Testis (tissue), 5 donors: ENCODE measurements at places on chromosomes 12 and 14. TPM values are rescaled to one million over a fixed set of nuclear protein-coding genes. Genes with fewer than 3 reads are reported as not detected.

Gene HNRNPC
- 317 TPM for total RNA-seq

Gene REP15
- 1.0 TPM for total RNA-seq

Gene SP7
- total RNA-seq = 1.2 TPM

GRCh38 chr14:74415115-74415437 lies 10.9 kb downstream of the SYNDIG1L start:
- no peak for DNase-seq

GRCh38 chr14:69101331-69101826 lies 51.5 kb downstream of the DCAF5 start:
- DNase-seq = peak; percentile 19

DNA sequence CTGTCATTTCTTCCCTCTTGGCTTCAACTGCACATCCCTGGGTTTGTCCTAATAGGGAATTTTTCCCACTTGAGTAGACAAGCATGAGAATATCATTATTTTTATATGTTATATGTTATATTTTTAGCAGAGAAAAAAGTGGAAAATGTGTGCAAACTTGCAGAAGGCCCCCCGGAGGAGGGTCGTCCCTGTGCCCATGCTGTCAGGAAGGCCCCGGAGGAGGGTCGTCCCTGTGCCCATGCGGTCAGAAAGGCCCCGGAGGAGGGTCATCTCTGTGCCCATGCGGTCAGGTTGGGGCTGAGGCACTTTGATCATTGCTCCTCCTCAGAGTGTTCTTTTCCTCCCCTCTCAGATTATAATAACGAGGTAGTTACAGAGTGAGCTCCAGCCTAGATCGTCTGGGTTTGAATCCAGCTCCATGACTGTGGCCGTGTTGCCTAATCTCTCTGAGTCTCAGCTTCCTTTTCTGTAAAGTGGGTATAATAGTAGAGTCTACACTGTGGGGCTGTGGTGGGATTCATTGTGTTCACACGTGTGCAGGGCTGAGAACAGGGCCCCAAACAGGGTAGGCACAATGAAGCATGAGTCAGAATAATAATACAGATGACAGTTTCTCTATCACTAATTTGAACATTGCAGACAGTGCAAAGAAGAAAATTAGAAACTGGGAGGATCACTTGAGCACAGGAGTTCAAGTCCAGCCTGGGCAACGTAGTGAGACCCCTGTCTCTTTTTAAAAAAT lies 33.4 kb downstream of the ELK3 start:
- no peak for DNase-seq
